ENCODE measurements at places on chromosomes 1 and 21. TPM values are rescaled to one million over a fixed set of nuclear protein-coding genes. Genes with fewer than 3 reads are reported as not detected.

Gene CCDC181
- 1.7 TPM for total RNA-seq

Gene SPTA1
- 0.19 TPM for total RNA-seq

Gene SAMSN1
- not detected for total RNA-seq

Gene AADACL4
- total RNA-seq, result not detected

Gene COL18A1
- total RNA-seq, result 56.4 TPM

Gene STPG1
- total RNA-seq, result 3.8 TPM

Gene PAQR7
- total RNA-seq, result 13.2 TPM

Gene S100A7
- not detected for total RNA-seq

Gene CHRM3
- total RNA-seq, result under 0.01 TPM

Gene ARID4B
- total RNA-seq, result 28.2 TPM

Gene WDR64
- total RNA-seq, result not detected

Gene KISS1
- 1.5 TPM for total RNA-seq

Gene DEPDC1
- total RNA-seq, result 4.2 TPM

Gene DMRTA2
- total RNA-seq, result not detected

Measured in regular cardiac myocyte (primary cell).